Hematopoietic multipotent progenitor cell treated with erythropoietin and hydrocortisone succinate and interleukin-3 and kit ligand, for 6 days (in vitro differentiated cells): ENCODE measurements at places on chromosomes 4 and X.

GRCh38 chr4:15012017-15012788, 9.9 kb downstream of the CPEB2 start:
- DNase-seq: no peak

DNA sequence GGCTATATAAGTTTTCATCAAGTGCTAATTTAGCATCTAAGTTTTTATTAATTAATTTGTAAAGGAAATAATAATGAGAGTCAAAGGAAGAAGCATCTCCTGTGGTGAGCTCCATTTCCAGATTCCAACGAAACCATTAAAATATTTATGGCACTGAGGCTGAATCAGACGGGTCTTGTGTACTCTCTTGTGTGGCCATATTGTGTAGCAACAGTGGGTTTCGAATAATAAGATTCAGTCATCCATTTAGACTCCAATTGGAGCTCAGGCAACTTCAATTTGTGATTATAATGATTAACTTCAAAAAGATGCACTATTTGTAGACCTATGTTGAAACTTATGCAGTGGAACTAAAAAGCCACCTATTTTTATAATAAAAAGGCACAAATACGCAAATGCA, 82.4 kb downstream of the SNCA start:
- DNase-seq: no peak

DNA sequence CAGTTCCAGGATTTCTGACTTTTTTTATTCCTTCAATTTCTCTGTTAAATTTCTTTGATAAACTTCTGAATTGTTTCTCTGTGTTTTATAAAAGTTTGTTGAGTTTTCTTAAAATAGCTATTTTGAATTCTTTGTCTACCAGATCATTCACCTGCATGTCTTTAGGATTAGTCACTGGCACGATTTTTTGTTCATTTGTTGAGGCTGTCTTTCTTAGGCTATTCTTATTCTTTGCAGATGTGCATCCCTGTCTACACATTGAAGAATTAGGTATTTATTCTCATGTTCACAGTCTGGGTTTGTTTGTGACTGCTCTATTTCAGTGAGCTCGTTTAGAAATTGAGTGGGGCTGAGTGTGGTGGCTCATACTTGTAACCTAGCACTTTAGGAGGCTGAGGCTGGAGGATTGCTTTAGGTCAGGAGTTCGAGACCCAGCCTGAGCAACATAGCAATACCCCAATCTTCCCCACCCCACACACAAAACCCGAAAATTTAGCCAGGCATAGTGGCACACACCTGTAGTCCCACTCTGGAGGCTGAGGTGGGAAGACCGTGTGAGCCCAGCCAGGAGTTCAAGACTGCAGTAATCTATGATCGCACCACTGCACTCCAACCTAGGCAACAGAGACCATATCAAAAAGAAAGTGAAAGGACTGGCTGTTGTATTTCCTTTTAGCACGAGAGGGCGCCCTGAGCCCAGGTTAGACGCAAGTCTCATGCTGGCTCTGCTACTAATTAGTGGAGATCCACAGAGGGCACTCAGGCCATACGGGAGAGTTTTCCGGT, 42.0 kb downstream of the F8 start:
- DNase-seq: peak; percentile 88

- no peak for DNase-seq
These were observed 106.3 kb downstream of the AFF1 start for GRCh38 chr4:87041141-87041540.

DNA sequence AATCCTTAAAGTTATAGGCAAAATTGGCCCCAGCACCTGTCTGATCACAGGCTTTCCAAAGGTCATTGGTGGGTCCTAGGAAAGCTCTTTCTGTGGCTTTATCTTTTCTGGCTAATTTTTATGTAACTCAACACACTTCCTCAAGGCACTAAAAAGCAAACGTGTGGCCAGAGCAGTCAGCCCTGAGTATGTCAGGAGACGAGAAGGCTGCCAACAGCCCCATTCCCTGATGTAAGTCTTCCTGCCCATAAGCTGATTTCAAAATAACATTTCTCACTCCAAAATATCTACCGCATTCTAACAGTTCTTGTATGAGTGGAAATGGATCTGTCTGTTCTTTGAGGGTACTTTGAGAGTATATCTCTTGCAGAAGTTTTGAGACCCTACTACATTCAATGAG, 25.5 kb upstream of the FUNDC1 start:
- DNase-seq: no peak

DNA sequence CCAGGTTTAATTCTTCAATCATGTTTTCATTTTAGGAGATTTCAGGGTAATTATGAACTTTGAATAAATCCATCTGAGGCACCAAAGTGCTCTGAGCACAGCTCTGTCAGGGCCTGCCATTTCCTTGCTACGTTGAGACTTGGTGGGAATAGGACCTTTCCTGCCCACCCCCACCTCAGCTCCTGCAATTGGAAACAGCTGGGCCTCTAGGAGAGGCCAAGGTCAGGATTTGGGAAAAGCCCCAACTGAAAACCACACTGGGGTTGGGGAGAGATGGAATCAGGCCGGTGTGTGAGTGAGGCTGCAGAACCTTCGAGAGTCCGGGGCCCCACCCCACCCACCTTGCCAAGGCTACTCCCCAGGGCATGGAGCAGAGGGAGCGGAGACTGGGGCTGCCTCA, 212.7 kb upstream of the BCOR start:
- DNase-seq: no peak

DNA sequence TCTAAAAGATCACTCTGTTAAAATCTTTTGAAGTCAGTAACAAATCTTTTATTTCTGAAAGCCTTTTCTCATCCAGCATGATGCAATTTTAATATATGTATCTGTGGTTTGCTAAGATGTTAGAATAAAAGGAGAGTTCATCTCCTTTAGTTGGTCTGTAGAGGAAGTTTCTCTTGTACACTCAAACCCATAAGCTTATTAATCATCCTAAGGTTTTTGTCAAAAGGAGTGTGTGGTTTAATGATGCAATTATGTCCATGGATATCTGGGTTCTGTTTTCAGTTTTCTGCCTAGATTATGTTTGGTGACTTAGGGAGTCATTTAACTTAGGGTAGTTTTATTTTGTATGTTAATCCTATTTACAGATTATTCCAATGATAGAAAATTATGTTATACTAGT, 52.1 kb upstream of the NDST4 start:
- no peak for DNase-seq

DNA sequence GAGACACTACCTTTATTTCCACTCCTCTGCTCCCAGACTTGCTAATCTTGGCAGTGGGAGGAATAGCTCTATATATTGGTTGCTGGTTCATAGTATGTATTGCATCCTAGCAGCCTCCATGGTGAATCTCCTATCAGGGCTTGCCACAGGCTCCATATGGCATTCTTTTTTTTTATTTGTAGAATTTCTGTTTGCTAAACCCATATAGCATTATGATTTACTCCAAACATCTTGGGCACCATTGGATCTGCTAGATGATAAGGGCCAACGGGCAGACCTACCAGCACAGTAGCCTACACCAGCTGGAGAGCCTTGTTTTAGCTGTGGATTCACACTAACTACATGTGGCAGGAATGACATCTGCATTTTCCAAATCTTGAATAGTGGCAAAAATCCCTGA, 6.9 kb downstream of the SMIM10 start:
- peak; percentile 65 for DNase-seq

GRCh38 chrX:25144043-25144940, 128.5 kb upstream of the ARX start:
- DNase-seq: peak; percentile 68

DNA sequence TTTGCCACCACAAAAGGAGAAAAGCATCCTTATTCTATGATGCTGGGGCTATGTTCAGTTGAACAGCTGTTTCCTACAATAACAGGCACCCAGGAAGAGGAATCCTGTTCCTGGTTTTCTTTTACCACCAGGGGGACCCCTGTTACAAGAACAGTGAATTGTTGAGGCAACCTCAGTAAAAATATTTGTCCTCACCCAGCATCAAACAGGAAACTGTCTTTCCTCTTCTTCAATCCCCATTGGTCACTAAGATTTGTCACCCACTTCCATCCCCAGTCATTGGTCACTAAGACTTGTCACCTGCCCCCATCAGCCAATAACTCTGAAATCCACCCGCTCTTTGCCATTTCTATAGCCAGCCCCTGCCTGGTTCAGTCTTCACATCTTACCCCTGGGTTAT, 143.5 kb upstream of the GALNT7 start:
- DNase-seq: peak; percentile 87

DNA sequence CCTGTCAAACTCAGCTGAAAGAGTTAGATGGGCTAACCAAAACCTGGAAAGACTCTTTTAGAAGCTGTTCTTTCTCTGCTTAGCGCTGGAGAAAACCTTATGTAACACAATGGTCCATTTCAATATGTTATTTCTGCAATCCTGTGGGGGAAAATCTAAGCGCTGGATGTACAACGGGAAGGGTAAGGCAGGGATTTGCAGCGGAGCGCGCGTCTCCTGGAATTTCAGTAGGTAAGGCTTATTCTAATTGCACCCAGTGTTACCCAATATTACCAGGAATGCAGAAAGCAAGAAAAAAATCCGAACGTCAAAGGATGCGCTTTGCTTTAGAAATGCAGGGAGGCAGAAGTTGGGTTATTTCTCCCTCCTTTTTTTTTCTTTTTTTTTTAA, 2.0 kb downstream of the HS3ST1 start:
- DNase-seq: no peak

DNA sequence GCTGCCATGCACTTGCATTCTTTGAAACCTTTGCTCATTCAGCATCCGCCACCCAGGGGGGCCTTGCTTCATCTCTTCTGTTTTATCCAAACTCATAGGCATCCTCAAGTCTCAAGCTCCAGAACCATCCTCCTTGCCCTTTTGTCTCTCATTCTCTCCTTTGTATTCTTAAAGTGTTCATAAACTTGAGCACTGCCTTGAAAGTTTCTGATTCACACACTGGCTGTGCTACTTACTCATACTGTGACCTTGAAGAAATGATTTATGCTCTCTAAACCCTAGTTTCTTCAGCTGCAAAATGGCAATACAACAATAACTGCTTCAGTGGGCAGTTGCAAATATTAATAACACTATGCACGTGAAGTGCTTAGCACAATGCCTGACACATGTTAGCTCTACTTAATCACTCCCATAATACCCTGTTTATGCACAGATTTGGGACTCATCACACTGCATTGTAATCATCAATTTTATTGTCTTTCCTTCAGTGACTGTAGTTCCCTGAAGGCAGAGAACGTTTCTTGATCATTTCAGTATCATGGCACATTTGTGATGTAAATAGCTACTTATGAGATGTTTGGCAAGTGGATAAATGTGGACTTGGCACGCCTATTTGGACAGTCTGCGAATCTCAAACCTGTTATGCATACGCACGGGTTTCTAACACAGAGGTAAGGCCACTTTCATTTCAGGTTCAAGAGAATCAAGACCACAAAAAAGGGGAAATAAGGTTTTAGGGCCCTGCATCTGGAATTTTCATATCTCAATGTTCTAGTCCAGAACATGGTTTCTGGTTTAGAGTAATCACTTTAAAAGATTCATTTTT, 291.0 kb downstream of the LDB2 start:
- no peak for DNase-seq

- peak; percentile 78 for DNase-seq
These were observed 31.0 kb upstream of the TLR3 start for GRCh38 chr4:186037692-186038658.

DNA sequence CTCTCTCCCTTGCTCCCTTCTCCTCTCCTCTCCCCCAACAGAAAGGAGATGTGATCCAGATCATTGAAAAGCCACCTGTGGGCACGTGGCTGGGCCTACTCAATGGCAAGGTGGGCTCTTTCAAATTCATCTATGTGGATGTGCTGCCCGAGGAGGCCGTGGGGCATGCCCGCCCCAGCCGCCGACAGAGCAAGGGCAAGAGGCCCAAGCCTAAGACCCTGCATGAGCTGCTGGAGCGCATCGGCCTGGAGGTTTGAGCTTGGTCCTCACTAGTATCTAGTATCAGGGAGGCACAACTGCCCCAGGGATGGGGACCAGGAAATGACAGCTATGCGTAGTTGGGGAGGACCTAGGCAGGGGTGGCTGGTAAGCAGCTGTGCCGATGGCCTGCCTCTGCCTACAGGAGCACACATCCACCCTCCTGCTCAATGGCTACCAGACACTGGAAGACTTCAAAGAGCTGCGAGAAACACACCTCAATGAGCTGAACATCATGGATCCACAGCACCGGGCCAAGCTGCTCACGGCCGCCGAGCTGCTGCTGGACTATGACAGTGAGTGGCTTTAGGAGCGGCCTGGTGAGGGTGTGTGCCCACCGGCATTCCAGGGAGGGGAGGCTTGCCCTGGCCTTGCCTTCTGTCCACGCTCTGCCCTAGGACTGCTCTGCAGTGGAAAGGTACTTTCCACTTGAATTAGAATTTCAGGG, 13.0 kb downstream of the SASH3 start:
- DNase-seq: no peak

GRCh38 chr4:152309418-152309817, 226.5 kb downstream of the FBXW7 start:
- no peak for DNase-seq

DNA sequence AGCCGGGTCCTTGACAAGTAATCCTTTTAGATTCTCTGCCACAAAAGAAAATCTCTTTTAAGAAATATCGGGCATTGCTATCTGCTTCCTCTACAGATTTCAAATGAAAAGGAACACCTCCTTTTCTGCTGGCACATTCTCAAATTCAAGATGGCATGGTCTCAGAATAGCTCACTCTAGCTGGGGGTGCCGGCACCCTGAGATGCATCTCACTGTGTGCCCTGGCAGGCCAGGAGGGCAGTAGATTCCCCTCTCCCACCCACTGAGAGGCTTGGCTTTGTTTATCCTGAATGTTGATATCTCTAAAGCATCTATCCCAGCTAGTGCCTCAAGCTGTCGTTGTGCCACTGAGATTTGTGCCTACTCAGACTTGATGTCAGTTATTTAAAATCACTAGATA, 319.5 kb downstream of the ARHGAP10 start:
- no peak for DNase-seq

DNA sequence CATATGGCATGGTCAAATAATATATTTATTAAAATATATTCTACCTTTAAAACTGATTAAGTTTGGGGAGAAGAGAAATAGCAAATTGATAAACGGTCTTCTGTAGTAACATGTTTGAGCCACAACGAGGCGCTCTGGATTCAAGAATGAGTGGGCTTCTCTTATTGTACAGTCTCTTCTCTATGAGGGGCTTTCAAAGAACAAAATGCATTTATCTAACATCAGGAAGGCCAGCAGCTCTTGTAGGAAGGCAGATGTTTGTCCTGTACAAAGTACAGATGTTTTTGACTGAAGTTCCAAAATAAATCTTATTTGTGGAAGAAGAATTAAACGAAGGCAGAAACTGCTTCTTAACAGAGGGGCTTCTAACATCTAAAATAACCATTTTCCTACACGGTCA, 153.6 kb downstream of the RASL11B start:
- peak; percentile 66 for DNase-seq

DNA sequence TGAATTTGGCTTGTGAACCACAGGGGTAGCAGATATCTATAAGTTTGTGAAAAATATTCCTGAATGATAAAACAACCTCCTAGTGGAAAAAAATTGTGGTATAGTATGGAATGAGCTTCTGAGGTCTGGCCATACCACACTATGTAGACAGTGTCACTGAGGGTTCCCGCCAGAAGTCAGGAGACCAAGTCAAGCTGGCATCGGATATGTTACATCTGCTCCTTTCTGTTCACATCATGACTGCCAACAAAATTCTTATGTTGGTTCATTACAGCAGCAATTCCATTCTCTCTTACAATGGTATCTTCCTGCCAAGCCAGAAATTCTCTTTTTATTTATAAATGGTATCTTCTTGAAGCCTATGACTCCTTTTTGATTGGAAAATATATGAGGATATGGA, 273.0 kb downstream of the PPP3CA start:
- no peak for DNase-seq

- no peak for DNase-seq
These were observed 136.5 kb downstream of the RNF150 start for GRCh38 chr4:140996766-140997165.

- DNase-seq: no peak
These were observed 98.7 kb upstream of the KLHL13 start for GRCh38 chrX:118215346-118215745.

GRCh38 chrX:34658326-34658725, 1.2 kb upstream of the TMEM47 start:
- no peak for DNase-seq
